NCI-H1092 treated with DMSO at 0.1 percent for 48 hours (cell line): ENCODE measurements at places on chromosomes 11 and 22.
A peak's percentile ranks its signal among the peaks of the same experiment; 100 is the strongest.

DNA sequence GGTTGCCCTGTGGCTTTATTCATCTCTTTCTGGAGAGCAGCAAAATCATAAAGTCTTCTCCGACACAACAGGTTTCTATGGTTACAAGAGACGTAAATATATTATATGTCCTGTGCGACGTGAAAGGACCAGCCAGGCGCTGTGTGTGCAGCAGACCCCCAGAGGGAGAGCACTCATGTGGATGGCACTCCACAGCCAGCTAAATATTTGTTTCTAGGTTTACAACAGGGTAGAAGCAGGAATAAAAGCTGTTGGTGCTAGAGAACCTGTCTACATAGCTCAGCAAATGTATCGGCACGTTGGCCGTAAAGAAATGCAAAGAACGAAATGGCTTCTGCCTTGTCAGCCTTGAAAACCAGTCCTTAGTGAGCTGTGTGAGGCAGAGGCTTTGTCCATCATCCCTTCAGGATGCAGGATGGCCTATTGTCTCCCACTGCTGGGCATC lies 133.8 kb upstream of the PITPNB start:
- peak; percentile 80 for DNase-seq

GRCh38 chr11:113874581-113875233 lies 665 bp downstream of the USP28 start:
- peak; percentile 44 for DNase-seq

DNA sequence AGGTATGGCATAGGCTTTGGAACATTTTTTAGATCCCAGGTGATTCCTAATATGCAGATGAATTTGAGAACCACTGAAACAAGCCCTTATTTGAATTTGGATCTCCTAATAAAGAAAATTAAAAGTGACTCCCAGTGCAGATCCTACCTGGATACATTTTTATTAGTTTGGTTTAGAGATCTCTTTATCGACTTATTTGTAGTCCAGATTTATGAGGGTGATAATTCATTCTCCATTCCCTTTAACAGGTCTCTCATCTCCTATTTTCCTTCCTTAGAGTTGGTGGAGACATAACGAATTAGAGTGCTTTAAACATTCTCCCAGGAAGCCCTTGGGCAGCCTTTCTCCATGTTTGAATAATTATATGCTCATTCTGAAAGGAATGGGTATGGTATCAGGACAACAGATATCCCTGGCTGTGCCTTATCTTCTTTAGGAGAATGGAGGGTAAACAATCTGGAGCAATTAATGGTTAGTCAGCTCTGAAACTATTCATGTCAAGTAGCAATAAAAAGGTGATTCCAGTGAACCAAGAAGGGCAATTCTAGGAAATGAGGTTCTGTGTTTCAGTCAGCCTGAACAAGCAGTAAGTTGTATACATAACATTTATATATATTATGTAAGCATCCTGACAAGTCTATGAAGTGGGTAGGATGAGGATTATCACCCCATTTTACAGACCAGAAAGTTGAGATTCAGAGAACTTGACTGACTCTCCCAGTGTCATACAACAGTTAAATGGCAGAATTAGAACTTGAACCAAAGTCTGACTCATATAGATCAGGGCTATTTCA lies 53.9 kb upstream of the RCE1 start:
- DNase-seq = no peak

DNA sequence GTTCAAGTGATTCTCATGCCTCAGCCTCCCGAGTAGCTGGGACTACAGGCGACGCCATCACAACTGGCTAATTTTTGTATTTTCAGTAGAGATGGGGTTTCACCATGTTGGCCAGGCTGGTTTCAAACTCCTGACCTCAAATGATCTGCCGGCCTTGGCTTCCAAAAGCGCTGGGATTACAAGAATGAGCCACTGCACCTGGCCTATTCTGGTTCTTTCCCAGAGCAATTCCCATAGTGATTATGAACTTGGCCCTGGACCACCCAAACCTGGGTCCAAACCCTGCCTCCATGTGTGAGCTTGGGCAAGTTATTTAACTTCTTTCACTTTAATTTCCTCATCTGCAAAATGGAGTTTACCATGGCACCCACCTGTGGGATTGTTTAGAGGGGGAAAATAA lies 61.5 kb upstream of the HEPHL1 start:
- DNase-seq = no peak

GRCh38 chr11:128527046-128527445 lies 60.3 kb downstream of the ETS1 start:
- DNase-seq = no peak

DNA sequence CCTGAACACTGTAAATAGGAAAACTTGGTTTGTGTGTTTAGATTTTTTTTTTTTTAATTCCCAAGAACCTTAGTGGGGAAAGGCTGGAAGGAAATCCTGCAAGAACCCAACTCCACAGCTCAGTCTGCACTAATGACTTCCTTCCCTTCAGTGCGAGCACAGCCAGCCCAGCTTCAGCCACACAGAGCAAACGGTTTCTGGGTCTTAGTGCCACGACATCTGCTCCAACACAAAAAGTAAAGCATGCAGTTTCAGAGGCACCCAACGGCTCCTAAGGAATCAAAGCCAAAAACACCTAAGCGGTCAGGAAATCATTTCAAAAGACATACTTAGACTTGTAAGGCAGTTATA lies 236.1 kb downstream of the TTC28 start:
- DNase-seq = no peak

DNA sequence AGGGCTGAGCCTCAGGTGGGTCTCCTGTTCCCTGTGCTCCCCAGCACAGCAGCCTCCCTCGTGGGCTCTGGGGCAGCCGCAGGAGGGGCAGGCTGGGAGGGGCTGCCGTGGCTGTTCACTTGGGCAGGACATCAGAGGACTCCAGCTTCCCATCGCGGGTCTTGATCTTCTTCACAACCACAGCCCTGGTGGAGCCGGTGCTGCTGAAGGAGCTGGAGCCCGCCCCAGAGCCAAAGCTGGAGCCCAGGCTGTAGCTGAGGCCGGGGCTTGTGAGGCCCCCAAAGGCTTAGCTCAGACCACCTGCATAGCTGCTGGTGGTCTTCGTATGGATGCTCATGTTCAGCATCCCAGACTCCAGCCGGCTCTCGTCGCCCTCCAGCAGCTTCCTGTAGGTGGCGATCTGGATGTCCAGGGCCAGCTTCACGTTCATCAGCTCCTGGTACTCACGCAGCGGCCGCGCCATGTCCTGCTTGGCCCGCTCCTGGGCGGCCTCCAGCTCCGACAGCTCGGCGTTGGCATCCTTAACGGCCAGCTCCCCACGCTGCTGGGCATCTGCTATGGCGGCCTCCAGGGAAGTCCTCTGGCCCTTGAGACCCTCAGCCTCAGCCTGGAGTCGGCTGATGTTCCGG lies 126.1 kb downstream of the NECTIN1 start:
- no peak for DNase-seq

- no peak for DNase-seq
Observed at GRCh38 chr22:32528316-32528715, 53.7 kb downstream of the FBXO7 start.

DNA sequence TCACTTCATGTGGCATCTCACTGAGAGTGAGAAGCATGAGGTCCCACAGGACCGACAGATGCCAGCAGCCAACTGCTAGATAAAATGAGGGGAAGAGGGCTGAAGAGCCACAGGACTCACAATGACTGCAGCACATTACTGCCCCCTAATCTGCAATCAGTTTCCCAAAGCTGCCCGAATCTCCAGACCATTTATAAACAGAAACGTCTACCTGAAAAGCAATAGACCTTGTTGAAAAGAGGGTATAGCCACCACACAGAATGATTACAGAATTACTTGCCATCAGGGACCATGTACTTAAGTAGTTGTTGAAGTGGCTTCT lies 12.4 kb upstream of the TEF start:
- peak; percentile 37 for DNase-seq

GRCh38 chr22:19748991-19749664 lies 11.4 kb upstream of the TBX1 start:
- no peak for DNase-seq
